ENCODE measurements at places on chromosomes 6 and 20.

- H3K36me3 ChIP-seq, result no peaks in the 10 kb centered on the region
- H3K4me1 ChIP-seq, result peaks cover 20% of the 10 kb centered on the region
- peak overlapping the region; percentile 52 for H3K4me3 ChIP-seq
- H3K27me3 ChIP-seq, result no peaks in the 10 kb centered on the region
- no peak for DNase-seq
These were observed 3.0 kb downstream of the FLRT3 start for GRCh38 chr20:14334306-14334930.

DNA sequence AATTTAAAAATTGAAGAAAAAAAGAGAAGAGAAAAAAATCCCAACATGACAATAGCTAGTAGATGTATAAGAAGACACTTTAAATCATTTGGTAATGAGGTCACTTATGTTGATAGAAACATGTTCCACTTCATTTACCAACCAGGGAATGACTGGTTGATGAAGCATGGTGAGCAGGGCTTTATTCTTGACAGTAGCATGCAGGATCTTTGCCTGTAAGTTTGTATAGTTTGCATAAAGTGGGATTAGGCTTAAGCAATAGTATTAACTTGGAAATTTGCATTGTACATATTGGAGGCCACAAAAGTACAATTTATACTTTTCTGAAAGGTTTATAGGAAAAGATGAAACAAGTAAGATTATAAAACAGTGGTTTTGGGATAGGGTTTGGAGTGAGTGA is 67.0 kb downstream of the NOX3 start:
- no peak for DNase-seq
- H3K27ac ChIP-seq, result no peak overlapping the region
- H3K4me1 ChIP-seq, result no peaks in the 10 kb centered on the region
- H3K27me3 ChIP-seq, result no peaks in the 10 kb centered on the region
- H3K36me3 ChIP-seq, result no peaks in the 10 kb centered on the region

DNA sequence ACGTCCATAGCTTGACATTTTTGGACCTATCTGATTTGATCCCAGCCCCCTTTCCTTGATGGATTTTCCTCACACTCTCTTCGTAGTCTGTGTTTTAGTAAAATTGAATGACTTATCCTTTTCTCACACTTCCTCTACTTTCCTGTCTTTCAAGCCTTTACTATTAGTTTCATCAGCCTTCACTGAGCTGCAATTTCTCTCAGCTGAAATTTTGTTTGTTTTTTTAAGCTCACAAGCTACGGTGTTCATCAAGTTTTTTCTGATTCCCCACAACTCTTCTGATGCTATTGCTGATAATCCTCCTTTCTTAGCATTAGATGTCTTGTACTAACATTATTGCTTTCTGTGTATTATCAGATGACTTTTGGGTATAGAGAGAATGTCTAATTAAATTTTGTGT is 263.7 kb downstream of the TBX18 start:
- H3K4me1 ChIP-seq, result no peaks in the 10 kb centered on the region
- H3K4me3 ChIP-seq, result no peak overlapping the region
- DNase-seq, result no peak
- no peaks in the 10 kb centered on the region for H3K36me3 ChIP-seq
- no peaks in the 10 kb centered on the region for H3K27me3 ChIP-seq

DNA sequence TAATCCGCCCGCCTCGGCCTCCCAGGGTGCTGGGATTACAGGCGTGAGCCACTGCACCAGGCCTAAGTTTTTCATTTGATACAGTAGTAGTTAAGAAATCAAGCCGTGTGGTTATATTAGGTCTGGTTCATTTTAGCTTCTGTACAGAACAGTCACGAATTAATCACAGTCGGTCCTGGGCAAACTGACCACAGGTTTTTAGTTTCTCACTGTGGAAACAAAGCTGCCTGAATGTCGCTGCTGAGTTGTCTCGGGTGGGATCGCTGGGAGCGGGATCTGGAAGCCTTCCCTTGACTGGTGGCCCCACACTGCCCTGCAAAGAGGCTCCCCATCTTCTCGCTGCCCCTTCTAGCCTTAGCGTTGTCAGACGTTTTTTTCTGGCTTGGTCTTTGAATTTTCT is 18.6 kb downstream of the UCKL1 start:
- no peaks in the 10 kb centered on the region for H3K27me3 ChIP-seq
- no peaks in the 10 kb centered on the region for H3K36me3 ChIP-seq
- peaks cover 15% of the 10 kb centered on the region for H3K4me1 ChIP-seq
- DNase-seq, result no peak
- H3K27ac ChIP-seq, result no peak overlapping the region
- H3K4me3 ChIP-seq, result no peak overlapping the region

GRCh38 chr6:81906709-81907204 is 154.3 kb upstream of the TENT5A start:
- H3K36me3 ChIP-seq, result no peaks in the 10 kb centered on the region
- H3K27ac ChIP-seq, result no peak overlapping the region
- no peak for DNase-seq
- H3K4me3 ChIP-seq, result no peak overlapping the region

DNA sequence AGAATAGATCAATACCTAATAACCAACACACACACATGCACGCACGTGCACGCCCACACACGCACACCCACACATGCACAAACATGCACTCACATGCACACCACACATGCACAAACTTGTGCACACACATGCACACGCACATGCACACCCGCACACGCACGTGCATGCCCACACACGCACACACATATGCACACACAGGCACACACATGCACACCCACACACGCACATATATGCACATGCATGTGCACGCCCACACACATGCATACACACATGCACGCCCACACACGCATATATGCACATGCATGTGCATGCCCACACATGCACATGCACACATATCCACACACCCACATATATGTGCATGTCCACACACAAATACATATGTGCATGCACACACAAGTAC is 26.2 kb upstream of the CHRNA4 start:
- no peak for DNase-seq
- H3K4me3 ChIP-seq, result no peak overlapping the region

DNA sequence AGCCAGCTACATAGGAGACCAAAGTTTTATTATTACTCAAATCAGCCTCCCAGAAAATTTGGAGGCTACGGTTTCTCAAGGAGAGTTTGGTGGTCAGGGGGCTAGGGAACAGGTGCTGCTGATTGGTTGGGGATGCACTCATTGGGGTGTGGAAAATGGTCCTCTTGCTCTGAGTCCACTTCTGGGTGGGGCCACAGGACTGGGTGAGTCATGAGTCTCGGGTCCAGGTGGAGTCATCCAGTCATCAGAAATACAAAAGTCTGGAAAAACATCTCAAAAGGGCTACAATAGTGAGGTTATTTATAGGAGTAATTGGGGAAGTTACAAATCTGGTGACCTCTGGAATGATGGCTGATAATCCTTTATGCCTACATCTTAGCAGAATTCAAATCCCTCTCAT is 54.3 kb upstream of the SLC22A16 start:
- peaks cover 41% of the 10 kb centered on the region for H3K4me1 ChIP-seq
- H3K27ac ChIP-seq, result no peak overlapping the region
- no peaks in the 10 kb centered on the region for H3K36me3 ChIP-seq
- peak; percentile 37 for DNase-seq

DNA sequence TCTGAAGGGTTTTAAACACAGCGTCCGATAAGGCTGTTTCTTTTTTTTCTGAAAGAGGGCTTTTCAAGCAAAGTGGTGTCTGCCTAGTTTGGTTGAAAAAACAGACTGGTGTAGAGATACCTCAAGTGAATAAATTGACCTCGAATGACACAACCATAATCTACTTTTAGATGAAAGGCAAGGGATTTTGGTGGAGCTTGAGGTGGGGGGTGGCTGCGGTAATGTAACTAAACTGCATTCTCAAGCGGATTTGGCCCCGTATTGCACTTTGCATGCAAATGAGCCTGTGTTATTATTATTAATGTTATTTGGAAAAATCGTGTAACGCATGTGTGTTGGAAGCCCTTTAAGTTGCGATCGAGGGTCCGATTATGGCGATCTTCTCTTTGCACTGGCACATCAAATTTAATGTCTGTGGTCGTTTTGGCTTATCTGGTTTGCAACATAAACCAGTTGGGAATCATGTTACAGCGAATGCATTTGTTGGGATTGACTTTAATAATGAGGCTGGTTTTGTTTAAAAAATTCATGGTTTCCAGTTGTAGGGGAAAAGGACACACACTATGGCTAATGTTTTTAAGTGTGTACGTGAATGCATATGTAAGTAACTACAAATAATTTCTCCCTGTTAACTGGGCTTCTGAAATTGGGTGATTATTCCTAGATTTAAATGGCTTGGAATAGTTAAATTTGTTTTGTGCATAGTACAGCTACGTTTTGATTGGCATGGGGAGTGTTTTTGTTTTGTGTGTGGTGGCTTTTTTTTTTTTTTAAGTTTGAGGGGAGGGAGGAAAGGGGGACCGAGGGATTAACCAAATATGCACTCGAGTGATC is 1.0 kb downstream of the JARID2 start:
- peak overlapping the region; percentile 68 for H3K4me3 ChIP-seq

- peaks cover 17% of the 10 kb centered on the region for H3K27me3 ChIP-seq
- no peak for DNase-seq
- no peak overlapping the region for H3K27ac ChIP-seq
- H3K36me3 ChIP-seq, result no peaks in the 10 kb centered on the region
- H3K4me3 ChIP-seq, result no peak overlapping the region
- H3K4me1 ChIP-seq, result peaks cover 26% of the 10 kb centered on the region
These were observed 11.0 kb downstream of the POU3F2 start for GRCh38 chr6:98845211-98846020.

- H3K27ac ChIP-seq, result no peak overlapping the region
- no peaks in the 10 kb centered on the region for H3K4me1 ChIP-seq
- no peak overlapping the region for H3K4me3 ChIP-seq
- H3K27me3 ChIP-seq, result no peaks in the 10 kb centered on the region
- no peak for DNase-seq
These were observed 141.3 kb downstream of the TRMT11 start for GRCh38 chr6:126127659-126128058.

DNA sequence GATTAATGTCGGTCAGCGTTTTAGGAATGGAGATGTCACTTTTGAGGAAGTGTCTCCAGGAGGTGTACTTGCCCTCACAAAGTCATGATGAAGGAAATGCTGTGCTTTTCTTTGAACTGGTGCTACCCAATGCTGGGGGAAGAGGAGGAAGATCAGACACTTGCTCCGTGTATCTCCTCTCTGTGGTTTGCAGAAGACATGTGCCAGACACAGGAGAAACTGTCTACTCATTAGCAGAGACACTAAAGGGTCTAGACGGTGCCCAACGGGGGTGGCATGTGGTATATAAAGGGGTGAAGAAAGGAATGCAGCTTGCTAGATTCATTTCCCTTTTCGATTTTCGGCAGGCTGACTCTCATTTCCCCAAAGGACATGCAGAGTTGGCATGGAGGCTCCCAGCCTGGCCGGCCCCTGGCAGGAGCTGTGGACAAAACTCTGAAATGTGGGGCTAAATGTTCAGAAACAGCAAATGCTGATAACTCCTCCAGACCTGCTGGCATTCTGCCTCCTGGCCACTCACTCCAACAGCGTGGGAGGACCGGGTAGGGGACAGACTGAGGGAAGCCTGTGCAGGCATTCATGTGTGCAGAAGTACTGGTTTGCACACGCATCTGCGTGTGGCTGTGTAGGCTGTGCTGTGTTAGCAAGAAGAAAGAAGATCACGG is 59.6 kb upstream of the QKI start:
- DNase-seq, result no peak
- H3K27ac ChIP-seq, result peak overlapping the region; percentile 12
- no peaks in the 10 kb centered on the region for H3K27me3 ChIP-seq
- no peak overlapping the region for H3K4me3 ChIP-seq
- H3K4me1 ChIP-seq, result peaks cover 5% of the 10 kb centered on the region

GRCh38 chr20:49323622-49324238 is 45.9 kb upstream of the ZNFX1 start:
- H3K4me1 ChIP-seq, result peaks cover 9% of the 10 kb centered on the region
- H3K27me3 ChIP-seq, result no peaks in the 10 kb centered on the region
- H3K4me3 ChIP-seq, result no peak overlapping the region
- no peak for DNase-seq
- no peak overlapping the region for H3K27ac ChIP-seq

DNA sequence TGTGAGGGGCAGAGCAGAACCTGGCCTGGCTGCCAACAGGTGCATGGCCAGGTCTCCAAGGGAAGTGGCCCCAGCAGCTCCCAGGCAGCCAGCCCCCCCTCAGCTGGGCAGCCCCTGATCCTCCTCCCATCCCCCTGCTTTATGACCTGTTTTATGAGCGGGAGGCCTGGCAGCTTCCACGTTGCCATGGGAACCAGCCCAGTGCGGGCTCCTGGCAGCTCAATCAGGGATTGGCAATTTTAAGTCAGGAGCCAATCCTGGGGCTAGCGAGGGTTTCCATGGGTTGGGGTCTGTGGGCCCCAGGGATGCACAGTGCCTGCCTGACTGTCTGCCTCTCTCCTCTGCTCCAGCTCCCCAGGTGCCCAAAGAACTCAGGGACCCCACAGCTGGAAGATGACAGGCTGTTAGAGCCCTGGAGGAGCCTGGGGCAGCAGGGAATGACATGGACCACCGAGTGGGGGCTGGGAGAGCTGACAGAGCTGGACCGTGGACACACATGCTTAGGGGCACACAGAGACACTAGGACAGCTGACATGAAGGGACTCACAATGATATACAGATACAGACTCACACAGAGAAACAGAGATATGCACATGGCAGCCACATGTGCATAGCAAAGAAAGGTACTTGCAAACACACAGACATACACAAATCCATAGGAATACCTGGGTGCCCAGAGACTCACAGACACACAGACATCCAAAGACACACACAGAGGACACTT is 56.5 kb upstream of the SIRPA start:
- H3K4me3 ChIP-seq, result no peak overlapping the region
- H3K36me3 ChIP-seq, result no peaks in the 10 kb centered on the region
- H3K27me3 ChIP-seq, result no peaks in the 10 kb centered on the region
- peaks cover 27% of the 10 kb centered on the region for H3K4me1 ChIP-seq

DNA sequence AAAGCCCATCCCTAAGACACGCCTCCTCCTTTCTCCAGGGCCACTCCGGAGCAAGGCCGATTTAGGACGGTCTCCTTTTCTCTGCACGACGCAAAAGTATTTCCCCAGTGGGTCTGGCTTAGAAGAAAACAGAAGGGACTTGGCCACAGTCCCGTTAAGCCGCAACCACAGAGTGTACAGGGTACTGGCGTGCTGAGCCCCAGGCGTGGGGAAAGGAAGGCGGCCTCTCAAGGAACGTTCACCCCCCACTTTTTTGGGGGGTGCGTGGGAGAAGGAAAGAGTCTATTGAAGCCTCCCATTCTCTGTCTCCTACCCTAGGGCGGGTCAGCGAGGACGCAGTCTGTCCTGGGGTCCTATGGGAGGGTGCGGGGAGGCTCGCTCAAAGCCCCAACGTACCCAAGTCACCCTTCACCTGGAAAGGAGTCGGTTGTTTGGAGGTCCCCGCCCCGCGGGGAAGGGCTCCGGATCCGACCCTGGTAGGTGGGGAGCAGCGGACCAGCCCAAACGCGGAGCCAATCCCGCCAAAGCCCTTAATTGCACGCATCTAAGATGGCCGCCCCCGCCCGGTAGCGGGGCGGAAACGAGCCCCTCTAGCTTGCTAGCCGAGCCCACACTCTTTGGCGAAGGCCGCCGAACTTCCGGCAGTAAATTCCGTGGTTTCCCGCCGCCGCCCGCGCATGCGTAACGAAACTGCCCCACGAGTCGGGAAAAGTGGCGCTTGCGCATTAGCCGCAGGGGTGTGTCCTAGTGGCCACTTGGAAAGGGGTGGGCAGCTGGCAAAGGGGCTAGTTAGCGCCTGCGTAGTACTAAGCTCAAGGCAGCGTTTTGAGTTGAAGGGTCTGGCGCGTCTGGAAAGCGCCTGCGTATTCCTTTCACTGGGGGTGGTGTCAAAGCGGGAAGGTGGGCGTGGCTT is at the start of gene OARD1:
Gene OARD1 (minus strand): TSS at position 434 of the 913 bp plus-strand sequence. CDS start 722 bp downstream, outside the sequence.
- no peaks in the 10 kb centered on the region for H3K36me3 ChIP-seq
- H3K27ac ChIP-seq, result peak within 1 kb of the TSS; percentile 99
- peak; percentile 100 for DNase-seq
- peak within 1 kb of the TSS; percentile 91 for H3K4me3 ChIP-seq
- H3K4me1 ChIP-seq, result peaks cover 37% of the 10 kb centered on the region

- DNase-seq, result no peak
- H3K27me3 ChIP-seq, result no peaks in the 10 kb centered on the region
- no peaks in the 10 kb centered on the region for H3K36me3 ChIP-seq
- H3K27ac ChIP-seq, result no peak overlapping the region
These were observed 74.1 kb upstream of the RALY start for GRCh38 chr20:33919653-33920052.
